ENCODE measurements at places on chromosomes 5 and 9.

- no peak for DNase-seq
Observed at GRCh38 chr5:137561608-137562007, 62.5 kb upstream of the SPOCK1 start.

GRCh38 chr9:6723881-6724420 lies 33.8 kb upstream of the KDM4C start:
- DNase-seq: no peak

DNA sequence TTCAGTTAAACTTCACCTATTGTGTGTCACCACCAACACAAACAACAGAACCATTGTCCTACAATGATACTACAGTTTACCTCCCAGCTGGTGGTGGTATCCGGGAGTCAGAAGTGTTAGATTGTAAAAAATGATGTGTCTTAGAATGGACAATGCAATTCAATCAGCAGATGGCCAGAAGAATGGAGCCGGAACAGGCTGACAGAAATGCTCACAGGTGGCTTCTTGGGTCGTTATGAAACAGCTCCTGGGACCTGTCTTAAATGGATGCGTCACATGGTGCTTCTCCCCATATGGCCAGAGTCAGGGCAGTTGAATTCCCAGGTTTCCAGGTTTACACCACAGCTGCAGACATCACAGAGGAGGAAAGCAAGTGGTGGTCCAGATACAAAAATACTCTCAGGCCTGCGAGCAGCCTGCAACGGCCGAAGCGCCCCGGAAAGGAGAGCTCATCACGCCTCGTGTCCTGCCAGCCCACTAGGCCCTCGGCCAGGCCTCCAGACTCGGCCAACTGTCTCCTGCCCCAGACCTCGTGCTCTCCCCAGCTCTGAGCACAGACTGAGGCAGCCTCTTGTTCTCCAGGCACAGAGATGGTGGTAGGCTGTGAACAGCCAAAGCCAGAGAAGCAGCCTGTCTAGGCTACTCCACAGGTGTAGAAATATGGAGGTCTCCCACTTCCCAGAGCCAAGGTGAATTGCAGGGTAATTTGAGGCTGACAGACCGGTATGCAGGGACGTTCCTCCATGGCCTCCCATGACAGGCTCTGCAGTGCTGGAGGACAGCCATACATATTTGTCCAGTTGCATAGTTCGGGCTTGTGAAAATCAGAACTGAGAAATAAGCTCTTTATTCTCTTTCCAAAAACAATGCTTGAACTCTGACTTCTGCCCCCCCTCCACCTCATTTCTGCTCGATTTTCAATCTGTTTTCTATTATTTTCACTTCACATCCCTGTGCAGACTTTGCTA lies 98.5 kb upstream of the SPATA31C2 start:
- DNase-seq: no peak

DNA sequence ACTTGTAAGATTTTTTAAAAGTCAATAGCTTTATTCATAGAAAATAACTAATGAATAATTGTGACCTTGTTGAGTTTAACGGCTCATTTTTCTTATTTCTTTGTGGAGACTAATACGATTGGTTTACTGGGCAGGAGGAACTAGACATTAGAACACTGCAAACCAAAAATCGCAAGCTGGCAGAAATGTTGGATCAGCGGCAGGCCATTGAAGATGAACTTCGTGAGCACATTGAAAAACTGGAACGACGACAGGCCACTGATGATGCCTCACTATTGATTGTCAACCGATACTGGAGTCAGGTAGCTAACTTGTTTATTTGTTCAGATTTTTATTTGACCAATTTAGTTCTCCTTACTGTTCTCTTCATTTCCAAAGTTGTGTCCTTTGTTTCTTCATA lies 6.4 kb downstream of the RNF20 start:
- DNase-seq: no peak

GRCh38 chr9:77463151-77463550 lies 185.0 kb downstream of the GNA14 start:
- no peak for DNase-seq

DNA sequence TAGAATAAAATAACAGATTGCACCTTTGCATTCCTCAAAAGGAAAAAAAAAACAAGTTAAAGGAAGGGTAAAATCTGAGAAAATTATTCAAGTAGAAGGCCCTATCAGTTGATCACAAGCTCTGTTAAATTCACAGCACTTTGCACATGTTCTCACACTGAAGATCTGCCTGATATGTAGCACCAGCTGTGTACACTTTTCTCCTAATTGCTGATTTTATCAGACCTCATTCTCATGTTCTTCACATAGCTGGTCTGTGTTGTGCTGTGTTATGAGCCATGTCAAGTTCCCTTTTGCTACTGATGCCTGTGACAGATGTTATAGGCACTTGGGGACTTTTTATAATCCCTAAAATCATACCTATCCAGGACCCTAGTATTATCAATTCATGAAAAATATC lies 390.4 kb upstream of the PRR16 start:
- DNase-seq: no peak

DNA sequence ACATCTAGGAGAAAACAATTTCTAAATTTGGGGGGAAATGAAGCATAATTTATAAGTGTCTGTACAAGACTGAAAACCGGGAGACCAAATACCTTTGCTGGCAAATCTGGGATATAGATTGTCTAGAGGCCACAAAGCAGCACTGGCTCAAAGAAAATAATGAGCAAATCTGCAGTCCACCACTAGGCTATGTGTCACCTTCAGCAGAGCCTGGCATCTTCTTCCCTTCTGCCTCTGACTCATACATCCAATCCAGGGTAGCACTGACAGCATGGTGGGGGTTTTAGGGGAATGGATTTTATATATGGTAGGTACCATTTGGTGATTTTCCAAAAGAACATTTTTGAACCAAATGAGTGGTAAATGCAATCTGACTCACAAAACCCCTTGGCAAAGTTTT lies 12.8 kb downstream of the FAM81B start:
- no peak for DNase-seq

DNA sequence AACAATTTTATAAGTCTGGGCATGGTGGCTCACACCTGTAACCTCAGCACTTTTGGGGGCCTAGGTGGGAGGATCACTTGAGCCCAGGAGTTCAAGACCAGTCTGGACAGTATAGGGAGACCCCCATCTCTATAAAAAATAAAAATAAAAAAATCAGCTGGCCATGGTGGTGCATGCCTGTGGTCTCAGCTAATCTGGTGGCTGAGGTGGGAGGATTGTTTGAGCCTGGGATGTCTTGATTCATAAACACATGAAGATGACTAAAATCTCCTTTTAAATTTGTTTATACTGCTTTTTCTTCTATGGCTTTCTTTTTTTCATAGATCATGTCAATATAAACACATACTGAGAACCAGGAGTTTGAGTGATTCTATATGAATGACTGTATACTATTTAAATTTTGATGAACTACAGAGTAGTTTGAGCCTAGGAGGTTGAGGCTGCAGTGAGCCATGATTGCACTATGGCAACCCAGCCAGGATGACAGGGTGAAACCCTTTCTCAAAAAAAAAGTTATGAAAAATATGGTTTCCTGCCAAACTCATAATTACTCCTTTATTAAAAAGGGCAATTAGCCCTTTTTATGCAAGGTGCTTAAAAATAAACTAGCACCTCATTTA lies 14.2 kb downstream of the RIC1 start:
- DNase-seq: no peak

- DNase-seq: no peak
Observed at GRCh38 chr9:27328483-27328882, 31.5 kb upstream of the EQTN start.

- no peak for DNase-seq
Observed at GRCh38 chr9:131097948-131098278, 1.6 kb downstream of the AIF1L start.

DNA sequence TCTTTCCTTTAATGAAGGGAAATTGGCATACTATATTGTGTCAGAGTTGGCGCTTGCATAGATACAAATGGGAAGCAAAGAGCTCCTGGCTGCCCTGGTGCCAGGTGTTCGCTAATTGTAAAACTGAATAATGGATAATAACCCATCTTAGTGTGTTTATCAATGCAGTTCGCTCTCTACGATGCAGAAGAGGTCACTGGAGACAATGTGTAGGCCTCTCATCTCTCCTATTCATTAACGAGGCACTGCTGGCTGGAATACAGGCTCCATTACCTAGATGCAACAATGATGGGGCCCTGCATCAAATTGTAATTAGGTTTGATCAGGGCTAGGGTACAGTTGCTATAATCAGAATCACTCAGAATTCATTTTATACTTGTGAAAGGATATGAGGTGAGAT lies 171.0 kb downstream of the RMI1 start:
- DNase-seq: no peak

DNA sequence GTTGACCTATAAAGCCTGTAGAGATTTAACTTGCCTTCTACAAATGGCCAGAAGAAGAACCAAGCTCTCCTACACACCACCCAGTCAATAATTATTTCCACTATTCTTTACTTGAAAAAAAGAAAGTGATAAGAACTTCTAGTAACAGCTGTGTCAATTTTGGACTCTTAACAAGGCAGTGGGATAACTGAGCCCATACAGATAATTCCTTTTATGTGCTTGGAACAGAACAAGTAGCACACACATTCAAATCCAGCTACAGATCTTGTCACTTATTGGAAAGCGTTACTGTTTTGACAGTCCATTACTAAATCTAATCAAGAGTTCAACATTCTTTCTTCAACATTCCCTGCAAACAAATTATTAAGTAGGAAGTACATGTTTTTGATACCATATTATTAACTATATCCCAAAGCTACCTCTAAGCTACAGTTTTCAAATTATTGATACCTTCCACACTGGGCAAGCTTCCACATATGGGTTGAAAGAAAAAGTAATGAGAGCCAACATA lies 6.3 kb downstream of the PTGER4 start:
- DNase-seq: no peak

GRCh38 chr5:132460846-132461568 lies 29.6 kb downstream of the IRF1 start:
- no peak for DNase-seq

DNA sequence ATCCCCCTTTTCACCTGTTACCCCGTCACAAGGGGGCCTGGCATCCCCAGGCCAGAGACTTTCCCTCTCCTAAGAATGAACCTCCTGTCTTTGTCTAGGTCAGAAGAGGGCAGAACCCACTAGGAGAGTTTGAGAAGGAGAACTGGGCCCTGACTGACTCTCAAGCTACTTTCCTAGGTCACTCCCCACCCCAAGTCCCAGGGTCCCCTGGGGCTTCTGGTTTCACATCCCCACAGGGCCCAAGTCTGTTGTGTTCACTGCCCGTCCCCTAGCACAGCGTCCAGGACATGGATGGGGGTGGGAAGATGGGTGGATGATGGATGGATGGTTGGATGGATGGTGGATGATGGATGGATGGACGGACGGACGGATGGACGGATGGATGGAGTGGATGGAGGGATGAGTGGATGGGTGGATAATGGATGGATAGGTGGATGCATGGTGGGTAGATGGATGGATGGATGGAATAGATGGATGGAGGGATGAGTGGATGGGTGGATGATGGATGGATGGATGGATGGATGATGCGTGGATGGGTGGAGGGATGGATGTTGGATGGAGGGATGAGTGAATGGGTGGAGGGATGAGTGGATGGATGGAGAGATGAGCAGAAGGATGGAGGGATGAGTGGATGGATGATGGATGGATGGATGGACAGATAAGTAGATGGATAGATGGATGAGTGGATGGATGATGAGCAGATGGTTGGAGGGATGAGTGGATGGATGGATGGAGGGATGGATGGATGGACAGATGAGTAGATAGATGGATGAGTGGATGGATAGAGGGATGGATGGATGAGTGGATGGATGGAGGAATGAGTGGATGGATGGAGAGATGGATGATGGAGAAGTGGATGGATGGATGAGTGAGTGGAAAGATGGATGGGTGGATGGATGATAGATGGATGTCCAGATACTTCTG lies 50.6 kb downstream of the KCNT1 start:
- no peak for DNase-seq

GRCh38 chr5:134519989-134520388 lies 5.5 kb upstream of the JADE2 start:
- DNase-seq: no peak

- no peak for DNase-seq
Observed at GRCh38 chr5:76553251-76553650, 70.0 kb downstream of the F2RL2 start.

- DNase-seq: no peak
Observed at GRCh38 chr5:112583166-112583565, 154.5 kb upstream of the APC start.

DNA sequence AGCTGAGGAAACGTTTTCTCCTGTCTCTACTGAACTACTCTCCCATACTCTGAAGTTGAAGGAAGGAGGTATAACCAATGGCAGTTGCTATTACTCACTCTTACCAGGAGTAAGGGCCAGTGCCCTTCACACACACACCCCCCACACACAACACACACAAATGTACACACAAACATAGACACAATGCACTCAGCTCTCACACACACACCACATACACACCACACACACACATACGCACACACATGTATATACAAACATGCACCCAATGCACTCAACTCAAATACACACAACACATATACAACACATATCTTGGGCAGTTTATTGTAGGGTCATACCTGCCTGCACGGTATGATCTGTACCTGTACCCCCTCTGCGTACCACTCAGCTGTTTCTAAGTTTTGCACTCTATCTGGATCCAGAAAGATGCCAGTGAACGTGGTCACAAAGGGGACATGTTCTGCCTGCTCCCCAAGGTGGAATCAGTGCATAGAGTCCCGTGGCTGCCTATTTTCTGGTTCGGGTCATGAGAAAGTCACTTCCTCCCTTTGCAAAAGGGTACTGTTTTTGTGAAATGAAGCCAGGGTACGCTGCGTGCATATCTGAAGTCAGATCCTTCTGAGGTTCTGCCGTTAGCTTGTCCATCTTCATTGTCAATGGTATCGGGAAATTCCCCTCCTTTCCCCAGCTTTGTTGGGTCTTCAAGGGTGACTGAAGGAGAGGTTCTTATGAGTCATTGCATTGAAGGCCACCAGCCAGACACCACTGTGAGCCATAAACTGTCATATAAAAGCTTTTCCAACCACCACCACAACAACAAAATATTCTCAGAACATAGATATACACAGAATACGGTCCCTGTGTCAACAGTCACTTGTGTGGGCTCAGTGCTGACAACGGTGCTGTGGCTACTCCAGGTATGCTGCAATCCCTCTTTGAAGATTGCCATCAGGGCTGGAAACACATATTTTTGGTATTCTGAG lies 131.9 kb downstream of the UGCG start:
- DNase-seq: no peak

DNA sequence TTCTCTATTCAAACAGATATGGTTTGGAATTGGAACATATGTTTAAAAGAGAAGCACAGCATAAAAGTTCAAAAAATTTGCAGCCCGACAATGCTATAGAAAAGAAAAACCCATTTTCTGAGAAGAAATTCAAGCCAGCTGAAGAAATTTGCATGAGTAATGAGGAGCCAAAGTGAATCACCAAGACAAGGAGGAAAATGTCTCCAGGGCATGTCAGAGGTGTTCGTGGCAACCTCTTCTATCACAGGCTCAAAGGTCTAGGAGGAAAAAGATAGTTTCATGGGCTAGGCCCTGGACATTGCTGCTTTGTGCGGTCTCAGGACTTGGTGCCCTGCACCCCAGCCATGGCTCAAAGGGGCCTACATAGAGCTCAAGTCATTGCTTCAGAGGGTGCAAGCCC lies 134.8 kb upstream of the ADAMTS16 start:
- DNase-seq: no peak

- DNase-seq: no peak
Observed at GRCh38 chr5:172869691-172870090, 35.6 kb downstream of the ERGIC1 start.

Data from memory B cell (primary cell).